ENCODE measurements at places on chromosomes 5 and 9. TPM values are rescaled to one million over a fixed set of nuclear protein-coding genes. Genes with fewer than 3 reads are reported as not detected.

PHF19 gene
- 100.0 TPM for total RNA-seq

IFNA2 gene
- not detected for total RNA-seq

MVB12B gene
- total RNA-seq: 65.5 TPM

PDE6A gene
- total RNA-seq: not detected

TRIP13 gene
- total RNA-seq: 27.6 TPM

SPINK1 gene
- not detected for total RNA-seq

TLX3 gene
- total RNA-seq: 0.52 TPM

MARCHF11 gene
- total RNA-seq: 0.23 TPM

CDH12 gene
- not detected for total RNA-seq

DNAJC18 gene
- total RNA-seq: 27.9 TPM

PCDH1 gene
- total RNA-seq: 17.3 TPM

All from neural crest cell (in vitro differentiated cells).